Esophagus muscularis mucosa (tissue), 4 donors: ENCODE measurements at places on chromosomes 6 and 20.

- DNase-seq: peak; percentile 66
Observed at GRCh38 chr20:20322912-20323311, 45.0 kb upstream of the INSM1 start.

- DNase-seq: no peak
Observed at GRCh38 chr6:13014504-13015378, 298.2 kb downstream of the PHACTR1 start.

DNA sequence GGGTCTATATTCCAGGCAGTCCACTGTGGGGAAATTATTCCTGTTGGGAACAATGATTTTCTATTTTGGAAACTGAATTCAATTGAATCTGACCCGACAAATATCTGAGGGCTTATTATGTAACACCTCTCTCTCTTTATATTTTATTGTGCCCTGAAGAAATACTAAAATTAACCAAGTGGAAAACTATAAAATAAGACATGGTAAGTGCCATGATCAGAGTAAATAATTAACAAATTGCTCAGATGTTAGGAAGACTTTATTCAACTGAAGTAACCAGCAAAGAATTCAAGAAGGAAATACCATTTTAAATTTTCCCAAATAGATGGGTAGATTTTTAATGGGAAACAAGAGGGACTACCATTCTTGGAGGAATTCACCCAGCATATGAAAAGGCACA, 632.9 kb downstream of the MAFB start:
- DNase-seq: no peak

DNA sequence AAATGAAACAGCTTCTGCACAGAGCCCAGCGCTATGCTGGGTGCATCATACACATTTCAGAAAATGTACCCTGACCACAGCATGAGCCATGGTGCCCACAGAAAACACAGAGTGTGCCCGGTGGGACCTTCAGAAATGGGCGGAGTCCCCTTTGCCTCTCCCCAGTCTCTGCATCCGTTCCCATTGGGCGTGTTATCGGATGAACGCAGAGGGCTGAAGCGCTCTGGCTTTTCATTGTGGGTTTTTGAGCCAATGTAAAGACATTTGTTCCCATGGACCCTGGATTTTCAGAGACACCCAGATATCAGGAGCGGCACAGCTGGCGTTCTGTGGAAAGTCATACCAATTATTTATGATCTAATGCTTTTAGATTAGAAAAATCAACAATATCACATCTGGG, 99.8 kb downstream of the DACT2 start:
- DNase-seq: no peak

GRCh38 chr6:13292774-13293173, 35.6 kb downstream of the TBC1D7 start:
- no peak for DNase-seq

GRCh38 chr20:62133051-62133845, 9.9 kb downstream of the PSMA7 start:
- DNase-seq: no peak

GRCh38 chr6:105759015-105759414, 327.1 kb upstream of the PRDM1 start:
- DNase-seq: no peak

GRCh38 chr6:108368431-108369030, 73.7 kb downstream of the AFG1L start:
- DNase-seq: no peak

GRCh38 chr20:21154692-21155091, 28.8 kb downstream of the KIZ start:
- no peak for DNase-seq

DNA sequence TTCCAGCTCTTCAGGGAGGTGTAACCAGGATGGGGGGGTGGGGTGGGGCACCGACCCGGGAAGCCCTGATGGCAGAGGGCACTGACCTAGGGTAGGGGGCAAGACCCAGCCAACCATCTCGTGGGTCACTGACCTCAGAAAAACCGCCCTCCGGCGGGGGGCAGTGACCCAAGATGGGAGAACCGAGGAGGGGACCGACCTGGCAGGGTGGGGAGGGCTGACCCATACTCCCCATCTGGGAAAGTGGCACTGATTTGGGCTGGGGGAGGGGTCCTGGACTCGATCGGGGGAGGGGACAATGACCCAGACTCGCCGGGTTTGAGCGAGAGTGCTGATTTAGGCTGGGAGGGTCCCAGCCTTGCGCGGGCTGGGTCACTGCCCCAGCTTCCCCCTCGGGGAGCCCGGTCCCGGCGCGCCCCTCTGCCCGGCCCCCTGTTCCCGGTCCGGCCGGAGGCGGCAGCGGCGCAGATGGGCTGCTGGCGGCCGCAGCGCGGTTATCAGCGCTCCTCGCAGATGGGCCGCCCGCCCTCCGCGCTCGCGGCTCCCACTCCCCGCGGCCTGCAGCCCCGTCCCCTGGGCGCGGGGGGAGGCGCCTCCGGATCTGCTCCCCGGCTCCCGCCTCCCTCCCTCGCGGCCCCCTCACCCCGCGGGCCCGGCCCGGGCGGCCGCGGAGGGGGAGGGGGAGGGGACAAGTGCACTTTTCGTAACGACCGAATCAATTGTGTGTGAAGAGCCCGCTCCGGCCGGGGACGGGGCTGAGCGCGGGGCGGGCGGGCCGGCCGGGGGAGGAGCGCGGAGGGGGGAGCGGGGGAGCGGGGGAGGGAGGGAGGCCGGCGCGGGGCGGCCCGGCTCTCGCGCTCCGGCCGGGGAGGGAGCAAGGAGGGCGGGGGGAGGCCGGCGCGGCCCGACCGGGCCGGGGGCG, 2.2 kb downstream of the NOL4L start:
- no peak for DNase-seq

DNA sequence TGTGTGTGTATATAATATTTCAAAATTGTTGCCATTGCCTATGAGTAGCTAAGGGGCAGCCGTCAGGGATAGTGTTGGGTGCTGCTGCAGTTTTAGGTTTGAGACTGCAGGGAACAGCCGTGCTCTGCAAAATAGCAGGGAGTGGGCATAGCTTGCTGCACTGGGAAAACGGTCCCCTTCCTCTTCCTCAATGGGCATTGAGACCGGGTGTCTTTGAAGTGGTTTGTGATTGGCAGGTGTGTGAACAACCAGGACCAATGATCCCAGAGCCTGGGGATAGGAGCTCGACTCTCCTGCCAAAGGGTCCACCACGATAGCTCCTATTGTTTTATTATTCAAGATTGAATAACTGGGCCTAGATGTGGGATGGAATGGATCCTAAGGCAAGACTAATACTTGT, 5.1 kb upstream of the EBF4 start:
- no peak for DNase-seq

- DNase-seq: no peak
Observed at GRCh38 chr20:16914277-16914676, 166.1 kb downstream of the OTOR start.

GRCh38 chr6:19332806-19333460, 504.2 kb upstream of the ID4 start:
- no peak for DNase-seq

DNA sequence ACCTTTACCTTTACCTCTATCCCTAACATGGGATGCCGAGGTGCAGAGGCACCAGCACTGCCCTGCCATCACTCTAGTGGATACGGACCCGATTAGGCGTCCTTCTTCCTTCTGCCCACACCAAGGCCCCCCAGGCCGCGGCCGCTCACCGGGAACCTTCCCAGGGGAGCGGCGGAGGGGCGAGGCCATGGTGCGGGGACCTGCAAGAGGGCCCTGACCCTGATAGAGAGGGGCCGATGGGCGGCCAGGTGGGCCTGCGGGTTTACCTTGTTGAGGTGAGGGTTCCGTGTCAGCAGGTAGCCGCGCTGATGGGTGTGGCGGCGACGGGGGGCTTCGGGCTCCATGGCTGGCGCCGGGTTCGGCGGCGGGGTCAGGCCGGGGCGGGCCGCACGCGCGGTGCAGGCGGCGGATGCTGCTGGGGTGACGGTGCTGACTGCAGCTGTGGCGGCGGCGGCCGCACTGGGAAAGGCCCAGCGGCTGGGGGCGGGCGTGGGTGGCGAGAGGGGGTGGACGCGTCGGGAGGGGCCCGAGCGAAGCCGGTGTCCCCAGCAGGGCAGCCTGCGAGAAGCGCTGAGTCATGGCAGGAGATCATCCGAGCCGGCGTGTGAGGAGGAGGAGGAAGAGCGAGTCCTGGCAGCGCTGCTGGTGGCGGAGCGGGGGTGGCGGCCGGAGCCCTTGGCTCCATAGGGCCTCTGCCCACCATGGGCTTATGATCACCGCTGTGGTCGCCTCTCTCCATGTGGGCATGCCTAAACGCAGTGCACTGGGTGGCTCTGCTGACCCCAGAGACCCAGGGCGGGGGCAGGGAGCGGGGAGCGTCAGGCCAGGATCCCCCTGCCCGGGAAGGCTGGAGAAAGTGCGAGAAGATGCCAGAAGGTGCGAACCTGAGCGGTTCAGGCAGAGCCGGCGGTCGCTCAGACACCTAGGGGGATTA, at the start of gene ME1:
Gene ME1, minus strand, starts transcription at position 441 of the 934 bp plus-strand sequence. Its CDS starts 97 bp downstream, at position 344.
- DNase-seq: no peak

GRCh38 chr6:14930366-14930989, 315.4 kb upstream of the JARID2 start:
- DNase-seq: no peak

DNA sequence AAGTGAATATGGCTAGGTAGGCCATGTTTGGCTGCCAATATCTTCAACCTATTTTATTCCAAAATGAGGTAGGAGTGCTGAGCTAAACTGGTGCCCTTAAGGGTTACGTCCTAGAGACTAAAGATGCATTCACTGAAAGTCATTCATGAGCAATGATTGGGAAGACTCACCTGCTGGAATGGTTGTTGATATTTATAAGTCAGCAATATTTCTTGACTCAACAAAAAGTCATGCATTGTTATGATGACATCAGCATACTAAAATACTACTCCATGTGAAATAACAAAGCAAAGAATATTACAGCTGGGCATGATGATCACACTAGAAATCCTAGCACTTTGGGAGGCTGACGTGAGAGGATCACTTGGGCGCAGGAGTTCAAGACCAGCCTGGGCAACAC, 17.6 kb upstream of the NUP153 start:
- DNase-seq: no peak

GRCh38 chr6:14838133-14838583, 407.7 kb upstream of the JARID2 start:
- DNase-seq: no peak

GRCh38 chr6:134322216-134322615, 4.3 kb upstream of the SGK1 start:
- DNase-seq: no peak

DNA sequence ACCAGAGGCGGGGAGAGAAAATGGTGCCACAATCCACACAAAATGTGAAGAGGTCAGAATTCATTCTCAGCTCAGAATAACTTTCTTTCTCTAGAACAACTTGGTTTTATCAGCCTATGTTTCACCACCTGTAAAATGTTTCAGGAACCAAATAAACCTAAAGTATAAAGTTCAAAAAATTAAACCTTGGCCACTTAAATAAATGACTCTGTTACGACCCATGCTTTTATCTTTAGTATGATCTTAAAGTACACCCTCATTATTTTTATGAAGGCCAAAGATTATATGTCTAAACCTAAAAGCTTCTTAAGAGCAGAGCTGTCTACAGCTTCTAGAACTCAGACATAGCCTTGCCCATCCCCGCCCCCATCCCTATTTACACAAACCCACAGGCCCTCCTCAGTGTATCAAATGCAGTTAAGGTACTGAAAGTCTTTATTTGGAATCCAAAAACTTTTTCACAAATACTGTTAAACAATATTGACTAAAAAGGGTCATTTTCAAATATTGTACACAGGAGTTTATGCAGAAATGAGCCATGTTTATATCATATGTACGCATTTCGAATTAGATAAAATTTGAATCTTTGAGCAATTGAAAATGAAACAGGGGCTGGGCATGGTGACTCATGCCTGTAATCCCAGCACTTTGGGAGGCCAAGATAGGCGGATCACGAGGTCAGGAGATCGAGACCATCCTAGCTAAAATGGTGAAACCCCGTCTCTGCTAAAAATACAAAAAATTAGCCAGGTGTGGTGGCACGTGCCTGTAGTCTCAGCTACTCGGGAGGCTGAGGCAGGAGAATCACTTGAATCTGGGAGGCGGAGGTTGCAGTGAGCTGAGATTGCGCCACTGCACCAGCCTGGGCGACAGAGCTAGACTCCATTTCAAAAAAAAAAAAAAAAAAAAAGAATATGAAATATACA, 5.7 kb upstream of the NHSL1 start:
- DNase-seq: no peak

GRCh38 chr20:2640260-2640659, 12.2 kb upstream of the NOP56 start:
- no peak for DNase-seq

GRCh38 chr20:49580813-49581174, 12.9 kb upstream of the PTGIS start:
- no peak for DNase-seq
